ENCODE measurements at places on chromosomes 5 and 9.
A peak's percentile ranks its signal among the peaks of the same experiment; 100 is the strongest.

DNA sequence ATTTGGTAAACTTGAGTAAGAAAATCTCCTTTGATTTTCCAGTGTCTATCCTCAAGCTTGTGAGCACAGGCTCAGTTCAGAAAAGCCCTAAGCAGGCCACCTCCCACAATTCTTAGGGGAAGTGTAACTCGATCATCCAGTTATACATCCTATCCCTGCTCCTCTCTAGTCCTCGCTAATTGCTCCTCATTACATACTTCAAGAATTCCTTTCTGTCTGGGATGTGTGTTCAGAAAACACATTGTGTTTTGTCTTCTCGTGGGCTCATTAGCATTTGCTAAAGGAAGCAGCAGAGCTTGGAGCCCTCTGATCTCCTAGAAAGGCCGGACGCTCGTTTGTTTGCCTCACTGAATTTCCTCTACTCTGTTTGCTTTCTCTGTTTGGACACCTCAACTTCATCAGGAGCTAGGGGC is 268.2 kb upstream of the RFX3 start:
- DNase-seq, result no peak

GRCh38 chr9:115593587-115594091 is 475.7 kb upstream of the TNC start:
- DNase-seq, result peak; percentile 24

- DNase-seq, result no peak
Observed at GRCh38 chr9:136157477-136158265, 39.0 kb upstream of the TMEM250 start.

GRCh38 chr5:150723845-150724244 is 23.0 kb upstream of the RBM22 start:
- DNase-seq, result no peak

DNA sequence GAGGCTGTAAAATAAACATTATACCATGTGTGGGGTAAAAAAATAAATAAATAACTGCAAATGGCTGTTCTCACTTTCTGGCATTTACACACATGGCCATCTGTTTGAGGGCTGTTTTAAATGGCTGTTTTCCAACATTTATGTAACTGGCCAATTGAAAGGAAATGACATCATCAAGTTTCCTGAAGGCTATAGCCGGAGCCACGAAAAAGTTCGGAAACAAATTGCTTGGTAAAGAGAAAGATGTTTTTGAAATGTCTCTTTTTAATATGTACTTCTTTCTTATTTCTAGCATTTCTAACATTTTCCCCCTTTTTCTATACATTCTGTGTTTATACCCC is 95.4 kb upstream of the DAB2 start:
- DNase-seq, result no peak

DNA sequence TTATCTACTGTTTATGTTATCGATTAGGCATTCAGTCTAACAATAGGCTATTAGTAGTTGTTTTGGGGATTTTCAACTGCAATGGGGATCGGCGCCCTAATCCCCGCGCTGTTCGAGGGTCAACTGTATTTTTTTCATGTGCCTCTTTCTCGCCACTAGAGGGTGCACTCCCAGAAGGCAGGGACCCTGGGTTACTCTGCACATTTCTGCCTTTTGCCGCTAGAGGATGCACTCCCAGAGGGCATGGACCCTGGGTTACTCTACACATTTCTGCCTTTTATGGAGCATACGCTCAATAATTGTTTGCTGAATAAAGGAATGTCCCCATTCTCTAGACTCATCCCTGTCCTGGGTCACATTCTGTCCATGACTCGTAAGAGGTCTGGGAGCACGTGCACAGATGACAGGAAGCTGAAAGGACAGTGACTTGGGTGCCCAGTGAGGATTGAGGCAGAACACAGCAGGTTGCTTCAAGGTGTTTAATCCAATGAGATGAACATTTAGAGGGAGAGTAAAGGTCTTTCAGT is 27.9 kb upstream of the RECK start:
- DNase-seq, result peak; percentile 81

DNA sequence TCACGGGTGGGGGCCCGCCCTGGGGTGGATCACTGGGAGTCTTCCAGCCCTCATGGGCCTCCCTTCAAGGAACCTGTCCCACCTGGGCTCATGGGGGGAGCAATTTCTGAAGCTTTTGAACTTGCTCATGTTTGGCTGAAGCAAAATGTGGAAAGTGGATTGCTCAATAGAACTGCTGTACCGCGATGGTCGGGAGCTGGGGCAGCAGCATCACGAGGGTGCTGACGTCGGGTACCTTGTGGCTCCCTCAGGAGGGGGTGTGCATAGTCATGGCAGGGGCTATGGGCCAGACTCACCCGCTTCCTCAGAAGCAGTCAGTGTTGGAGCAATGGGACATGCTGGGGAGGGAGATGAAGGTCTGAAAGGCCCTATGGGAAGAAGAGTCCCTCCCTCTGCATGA is 57.9 kb downstream of the PRRT1B start:
- DNase-seq, result no peak

- DNase-seq, result no peak
Observed at GRCh38 chr5:7321724-7322123, 74.2 kb upstream of the ADCY2 start.

- DNase-seq, result no peak
Observed at GRCh38 chr5:57335092-57335660, 147.4 kb downstream of the ACTBL2 start.

- no peak for DNase-seq
Observed at GRCh38 chr9:120368799-120369198, 211.2 kb downstream of the CDK5RAP2 start.

DNA sequence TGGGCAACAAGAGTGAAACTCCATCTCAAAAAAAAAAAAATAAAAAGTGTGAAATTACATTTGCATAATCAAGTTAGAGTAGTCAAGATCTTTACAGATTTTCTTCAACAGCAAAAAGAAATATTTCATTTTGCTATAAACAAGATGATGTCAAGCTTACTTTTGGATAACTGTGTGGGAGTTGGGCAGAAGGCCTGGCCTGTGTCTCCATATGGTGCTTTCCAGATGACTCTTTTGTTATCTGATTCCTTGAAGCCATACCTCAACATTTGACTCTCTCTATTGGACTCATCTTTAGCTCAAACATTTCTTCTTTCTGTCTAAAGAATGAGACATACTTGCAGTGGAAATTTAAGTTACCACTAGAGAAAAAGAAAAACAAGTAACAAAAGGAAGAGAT is 246.8 kb downstream of the MSX2 start:
- DNase-seq, result no peak

DNA sequence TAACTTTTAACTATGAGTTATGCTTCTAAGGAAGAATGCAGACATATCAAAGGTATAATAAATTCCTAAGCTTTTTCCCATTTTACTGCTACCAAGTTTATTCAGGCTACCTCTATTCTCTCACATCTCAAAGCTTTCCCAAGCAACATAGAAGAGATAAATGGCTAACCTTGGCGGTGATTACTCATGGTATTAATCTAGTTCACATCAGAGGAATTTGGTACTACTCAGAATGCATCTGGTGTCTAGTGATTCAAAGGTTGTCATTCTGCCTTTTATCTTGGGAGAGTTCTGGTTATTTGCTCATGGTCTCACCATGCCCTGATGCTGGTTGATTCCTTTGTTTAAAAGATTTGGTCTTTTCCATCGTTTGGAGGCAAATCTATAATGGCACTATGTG is 182.7 kb downstream of the TAF11L14 start:
- DNase-seq, result no peak

DNA sequence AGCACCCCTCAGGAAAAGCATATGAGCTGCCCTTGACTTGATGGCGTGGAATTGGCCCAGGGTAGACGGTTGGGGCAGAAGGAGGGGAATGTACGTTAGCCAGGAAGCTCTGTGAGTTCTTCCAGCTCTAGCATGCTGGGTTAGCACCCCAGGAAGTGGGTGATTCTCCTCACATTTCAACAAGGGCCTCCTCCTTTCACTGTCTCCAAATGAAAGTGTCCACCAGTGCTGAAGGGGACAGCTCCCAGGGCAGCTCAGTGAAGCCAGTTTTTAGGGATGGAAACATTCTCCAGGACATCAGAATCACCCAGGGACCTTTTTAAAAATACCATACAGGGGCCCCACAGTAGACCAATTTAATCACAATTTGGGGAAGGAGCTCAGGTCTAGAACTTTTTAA is 17.2 kb upstream of the AFAP1L1 start:
- no peak for DNase-seq

- peak; percentile 49 for DNase-seq
Observed at GRCh38 chr5:132489051-132489770, 1.4 kb downstream of the IRF1 start.

GRCh38 chr5:81167544-81167943 is 65.6 kb upstream of the CKMT2 start:
- DNase-seq, result no peak

DNA sequence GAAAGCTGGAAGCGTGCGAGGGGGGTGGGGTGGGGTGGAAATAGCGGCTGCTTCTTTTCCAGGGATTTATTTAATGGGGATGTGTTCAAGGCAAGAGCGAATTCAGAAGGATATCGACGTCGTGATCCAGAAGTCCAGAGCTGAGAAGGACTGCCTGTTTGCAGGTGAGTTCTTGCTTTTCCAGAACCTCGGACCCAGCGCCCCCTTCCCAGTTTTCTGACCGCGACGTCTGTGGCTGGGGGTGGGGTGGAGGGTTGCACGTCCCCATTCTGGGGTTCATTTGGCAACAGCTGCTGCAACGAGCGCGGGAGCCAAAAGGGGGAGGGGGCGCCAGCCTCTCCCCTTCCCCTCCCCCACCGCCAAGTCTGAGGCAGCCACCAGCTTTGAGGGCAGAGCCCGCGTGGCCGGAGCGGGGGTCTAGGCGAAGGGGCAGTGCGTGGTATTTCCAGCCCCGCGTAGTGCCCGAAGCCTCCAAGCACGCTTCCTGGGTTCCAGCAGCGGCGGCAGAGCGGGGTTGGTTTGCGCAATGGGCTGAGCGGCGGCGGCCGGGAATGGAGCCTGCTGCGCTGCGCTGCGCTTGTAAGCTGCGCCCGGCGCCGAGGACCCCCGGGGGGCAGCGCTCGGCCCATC is 701 bp downstream of the PARP8 start:
- peak; percentile 61 for DNase-seq
